Stimulated activated CD4-positive, alpha-beta T cell treated with anti-CD3 and anti-CD28 coated beads, Interleukin-4, amount 100 ng/mL, for 1 hour (primary cell): ENCODE measurements at places on chromosomes 1 and 21.

DNA sequence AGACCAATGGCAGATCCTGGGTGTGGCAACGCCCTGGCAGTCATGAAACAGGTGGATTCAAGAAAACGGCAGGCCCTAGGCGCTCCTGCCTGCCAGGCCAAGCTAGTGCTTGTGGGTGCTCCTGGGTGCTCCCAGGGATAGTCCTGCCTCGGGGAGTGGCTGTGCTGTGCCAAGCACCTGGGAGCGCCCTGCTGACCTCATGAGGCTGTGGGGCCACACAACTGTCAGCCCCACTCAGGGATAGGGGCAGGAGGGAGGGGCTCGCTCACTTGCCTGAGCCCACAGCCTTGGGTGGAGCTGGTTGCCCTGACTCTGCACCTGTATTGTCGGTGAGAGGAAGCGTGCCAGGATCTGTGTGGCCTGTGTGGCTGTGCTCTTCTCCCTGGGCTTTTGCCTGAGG, 9.4 kb downstream of the SNAP47 start:
- no peak for DNase-seq

DNA sequence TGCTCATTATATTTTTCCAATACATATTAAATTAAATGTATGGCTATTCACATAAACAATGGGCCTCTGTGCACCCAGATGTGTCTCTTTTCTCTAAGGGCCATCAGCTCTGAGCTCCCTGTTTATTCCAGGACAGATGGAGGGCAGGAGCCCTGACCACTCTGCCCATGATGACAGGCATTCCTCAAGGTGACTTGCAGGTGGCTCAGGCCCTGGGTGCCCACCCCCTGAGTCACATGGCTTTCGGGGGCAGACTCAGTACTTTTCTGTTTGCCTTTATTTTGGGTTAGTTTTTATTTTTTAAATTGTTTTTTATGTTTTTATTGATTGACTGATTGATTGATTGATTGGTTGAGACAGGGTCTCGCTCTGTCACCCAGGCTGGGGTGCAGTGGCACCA, 6.4 kb upstream of the LRP8 start:
- no peak for DNase-seq

GRCh38 chr1:200774735-200775444, 36.2 kb downstream of the CAMSAP2 start:
- DNase-seq, result no peak

DNA sequence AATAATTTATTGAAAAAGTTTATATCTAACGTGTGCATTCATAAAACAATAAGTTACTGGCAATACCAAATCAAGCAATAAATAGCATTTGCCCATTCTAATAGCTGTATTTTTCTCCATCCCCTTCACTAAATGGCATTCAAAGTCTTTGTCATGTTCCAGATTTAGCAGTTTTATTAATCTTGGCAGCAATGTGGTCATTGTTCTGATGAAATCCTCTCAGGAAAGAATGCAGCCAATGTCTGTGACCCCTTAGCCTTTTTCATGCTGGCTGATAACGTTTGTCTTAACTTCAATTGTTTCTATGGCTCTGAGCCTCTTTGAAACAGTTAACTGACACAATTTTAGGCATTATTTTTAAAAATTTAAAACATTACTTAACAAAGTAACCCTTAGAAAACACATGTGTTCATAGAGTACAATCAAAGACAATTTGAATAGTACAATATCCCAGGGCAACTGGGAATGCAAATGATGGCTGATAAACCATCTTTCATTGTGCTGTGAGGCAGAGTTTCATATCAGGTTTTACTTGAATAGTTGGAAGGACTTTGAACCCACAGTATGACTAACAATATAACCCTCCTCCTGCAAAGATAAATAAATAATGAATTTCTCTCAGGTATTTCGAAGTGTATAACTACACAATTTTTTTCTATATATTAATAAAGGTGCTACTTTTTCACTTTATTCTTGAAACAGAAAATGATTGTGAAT, 217.5 kb downstream of the LRRIQ3 start:
- DNase-seq, result no peak

DNA sequence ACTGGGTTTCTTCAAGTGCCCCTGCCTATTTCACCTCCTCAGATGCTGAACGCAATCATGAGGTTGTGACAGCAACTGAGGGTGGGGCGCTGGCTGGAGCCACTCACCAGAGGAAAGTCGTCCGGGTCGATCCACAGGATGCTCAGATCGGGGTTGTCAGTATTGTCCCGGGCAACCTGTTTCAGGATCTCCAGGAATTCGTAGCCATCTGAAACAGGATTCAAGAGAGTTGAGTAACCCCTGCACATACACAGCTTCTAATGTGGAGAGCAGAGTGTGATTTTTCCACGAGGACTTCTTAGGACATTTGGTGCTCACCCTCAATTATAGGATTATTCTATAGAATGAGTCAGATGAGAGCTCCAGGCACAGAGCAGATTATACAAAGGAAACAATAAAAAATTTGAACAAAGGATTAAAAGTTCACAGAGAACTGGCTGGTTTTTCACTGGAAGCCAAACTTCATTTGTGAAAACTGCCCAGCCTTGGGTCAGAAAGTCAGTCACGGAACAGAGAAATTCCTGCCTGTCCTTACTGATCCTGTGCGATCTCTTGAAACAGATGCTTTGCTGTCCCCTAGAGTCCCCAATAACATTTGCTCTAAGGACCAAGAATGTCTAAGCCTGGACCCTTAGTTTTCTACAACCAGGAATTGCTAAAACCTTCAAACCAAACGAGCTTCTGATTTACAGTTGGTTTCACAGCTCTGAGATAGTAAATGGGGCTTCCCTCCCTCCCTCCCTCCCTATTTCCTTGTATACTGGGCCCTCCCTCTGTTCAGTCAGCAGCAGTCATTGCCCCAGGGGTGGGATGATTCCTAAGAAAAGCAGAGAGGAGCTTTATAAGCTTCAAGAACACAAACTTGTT, 63.2 kb downstream of the CASQ2 start:
- DNase-seq, result no peak

- no peak for DNase-seq
Observed at GRCh38 chr1:115654663-115655305, 13.0 kb downstream of the VANGL1 start.

DNA sequence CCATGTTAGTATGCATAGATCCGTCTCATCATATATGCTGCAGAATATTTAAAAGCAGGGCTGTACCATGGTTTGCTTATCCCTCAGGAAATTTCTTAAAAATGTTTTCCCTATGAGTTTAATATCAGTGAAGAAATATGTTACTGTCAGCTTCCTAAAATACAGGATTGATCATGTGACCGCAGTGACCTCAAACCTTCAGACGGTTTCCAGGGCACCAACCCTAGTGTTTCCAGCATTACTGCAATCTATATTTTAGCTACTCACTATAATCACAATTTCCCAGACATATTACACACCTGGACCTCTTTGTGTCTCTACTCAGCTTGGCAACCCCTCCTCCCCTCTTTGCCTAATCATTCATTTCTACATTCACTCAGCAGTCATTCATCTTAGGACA, 7.7 kb upstream of the SDHB start:
- no peak for DNase-seq

- no peak for DNase-seq
Observed at GRCh38 chr1:210696709-210697108, 368.0 kb downstream of the HHAT start.

DNA sequence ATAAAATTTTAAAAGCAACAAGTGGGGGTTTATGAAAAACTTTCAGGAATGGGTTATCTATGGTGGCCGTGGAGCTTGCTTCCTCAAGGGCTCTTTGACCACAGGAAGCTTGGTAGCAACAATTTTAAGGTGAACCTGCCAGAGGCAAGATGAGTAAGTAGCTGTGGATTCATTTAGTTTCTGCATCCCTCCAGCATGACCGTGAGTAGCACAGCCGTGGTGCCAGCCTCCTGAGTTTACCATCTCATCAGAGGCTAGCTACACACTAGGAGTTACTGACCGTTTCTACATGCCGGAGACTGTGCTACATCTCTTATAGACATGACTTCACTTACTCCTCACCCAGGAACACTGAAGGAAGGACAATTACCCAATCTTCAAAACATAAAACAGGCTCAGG, 30.1 kb upstream of the PLEKHG5 start:
- DNase-seq, result no peak

DNA sequence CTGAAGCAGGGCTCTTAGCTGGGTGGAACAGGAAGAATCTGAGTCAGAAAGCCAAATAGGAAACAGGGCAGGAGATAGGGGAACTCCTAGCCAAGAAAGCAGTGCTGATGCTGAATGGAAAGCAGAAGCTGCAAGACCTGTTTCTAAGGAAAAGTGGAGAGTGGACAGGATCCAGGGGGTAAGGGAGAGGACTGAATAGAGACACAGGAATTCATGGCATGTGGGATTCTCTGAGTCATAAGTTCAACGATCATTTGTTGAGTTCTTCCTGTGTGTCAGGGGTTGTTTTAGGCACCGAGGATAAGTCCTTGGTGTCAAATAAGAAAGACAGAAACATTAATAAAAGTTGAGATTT, 153.8 kb upstream of the FGGY start:
- DNase-seq, result no peak

DNA sequence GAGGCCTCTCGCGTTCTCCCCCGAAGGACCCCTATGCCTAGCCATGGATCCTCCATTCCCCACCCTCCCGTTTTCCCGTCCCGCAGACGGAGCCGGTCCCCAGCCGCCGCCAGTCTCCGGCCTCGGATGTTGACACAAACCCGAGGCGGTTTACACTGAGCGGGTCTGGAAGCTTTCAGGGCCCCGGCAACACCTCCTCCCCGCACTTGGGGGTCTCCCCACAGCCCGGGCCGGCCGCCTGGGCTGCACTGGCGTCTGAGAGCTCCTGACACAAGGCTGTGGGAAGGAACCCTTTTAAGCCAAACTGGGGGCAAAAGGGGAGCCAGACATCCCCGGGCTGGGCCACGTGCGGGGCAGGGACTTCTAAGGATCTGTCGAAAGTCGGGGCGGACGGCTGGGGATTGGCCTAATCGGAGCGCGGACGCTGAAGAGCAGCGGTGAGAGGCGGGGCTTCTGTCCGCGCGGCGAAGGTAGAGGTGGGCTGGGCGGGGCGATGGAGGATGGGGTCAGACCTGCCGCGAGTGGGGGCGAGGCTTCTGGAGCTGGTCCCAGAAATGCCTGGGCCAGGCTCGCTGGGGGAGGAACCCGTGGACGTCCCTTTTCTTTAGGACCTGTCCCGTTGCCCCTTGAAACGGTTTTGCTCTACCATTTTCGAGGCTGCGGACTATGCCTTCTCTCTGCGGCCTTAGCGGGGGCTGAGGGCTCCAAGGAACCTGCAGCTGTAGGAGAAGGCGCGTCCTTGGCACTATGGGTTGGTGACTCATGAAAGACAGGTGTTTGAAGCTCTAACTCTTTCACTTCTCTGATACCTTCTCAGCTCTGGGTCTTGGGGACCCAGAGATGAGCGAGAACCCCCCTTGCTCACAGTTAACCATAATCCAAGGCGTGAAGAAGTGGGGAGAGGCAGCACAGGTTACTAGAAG, 1.2 kb upstream of the HPCAL4 start:
- peak; percentile 12 for DNase-seq

DNA sequence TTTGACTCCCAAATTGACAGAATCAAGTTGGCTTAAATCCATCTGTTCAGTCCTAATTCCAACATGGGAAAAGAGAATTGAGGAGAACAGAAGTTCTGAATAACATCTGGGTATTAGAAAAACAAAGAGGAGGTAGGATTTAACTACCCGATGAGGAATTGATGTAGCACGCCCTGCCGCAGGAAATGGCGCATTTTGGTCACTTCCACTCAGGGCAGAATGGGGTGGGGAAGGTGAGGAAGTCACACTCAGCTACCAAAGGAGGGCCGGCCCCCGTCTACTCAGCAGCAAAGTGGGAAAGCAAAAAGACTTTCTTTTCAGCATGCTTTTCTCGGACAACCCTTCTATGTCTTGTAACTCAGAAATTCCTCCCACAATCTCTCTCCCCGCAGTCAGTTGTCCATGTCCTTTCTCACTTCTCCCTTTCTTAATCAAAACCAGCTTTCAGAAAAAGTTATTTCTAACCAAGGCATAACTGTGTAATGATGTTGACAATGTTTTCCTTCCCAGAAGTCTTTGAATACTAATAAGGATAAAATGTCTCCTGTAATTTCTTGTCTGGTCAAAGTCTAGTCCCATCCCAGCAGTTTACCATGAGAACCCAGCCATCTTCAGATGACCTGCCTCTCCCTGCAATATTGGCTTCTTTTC, 60.5 kb upstream of the SIPA1L2 start:
- no peak for DNase-seq

DNA sequence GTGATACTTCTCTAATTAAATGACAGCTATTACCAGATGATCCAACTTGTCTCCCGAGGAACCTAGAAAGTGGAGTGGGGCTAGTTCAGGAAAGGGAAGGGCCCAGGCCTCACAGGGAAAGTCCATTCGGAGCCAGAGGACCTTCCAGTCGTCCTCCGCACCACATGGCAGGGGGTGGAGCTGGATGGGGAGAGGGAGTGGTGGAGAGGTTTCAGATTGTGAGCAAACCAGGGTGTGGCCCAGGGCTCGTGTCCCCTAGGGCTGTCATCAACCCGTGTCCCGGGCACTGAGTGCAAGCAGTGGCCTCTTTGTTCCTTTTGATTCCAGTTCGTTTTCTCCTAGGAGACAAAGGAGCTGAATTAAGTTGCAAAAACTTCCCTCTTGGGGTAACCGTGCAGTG, 114.9 kb downstream of the HUNK start:
- DNase-seq, result no peak

GRCh38 chr1:15320267-15320666, 73.2 kb downstream of the FHAD1 start:
- no peak for DNase-seq

GRCh38 chr1:19462781-19463503, 22.4 kb downstream of the CAPZB start:
- DNase-seq, result no peak

GRCh38 chr21:21187579-21187978, 189.4 kb downstream of the NCAM2 start:
- no peak for DNase-seq

GRCh38 chr21:43297989-43298388, 128.9 kb downstream of the SIK1 start:
- DNase-seq, result no peak

GRCh38 chr1:108691942-108692723, at the start of gene PRPF38B:
TSS of gene PRPF38B (plus strand) at chr1:108692310. CDS start at chr1:108692592, 282 bp downstream.
- DNase-seq, result peak; percentile 92

DNA sequence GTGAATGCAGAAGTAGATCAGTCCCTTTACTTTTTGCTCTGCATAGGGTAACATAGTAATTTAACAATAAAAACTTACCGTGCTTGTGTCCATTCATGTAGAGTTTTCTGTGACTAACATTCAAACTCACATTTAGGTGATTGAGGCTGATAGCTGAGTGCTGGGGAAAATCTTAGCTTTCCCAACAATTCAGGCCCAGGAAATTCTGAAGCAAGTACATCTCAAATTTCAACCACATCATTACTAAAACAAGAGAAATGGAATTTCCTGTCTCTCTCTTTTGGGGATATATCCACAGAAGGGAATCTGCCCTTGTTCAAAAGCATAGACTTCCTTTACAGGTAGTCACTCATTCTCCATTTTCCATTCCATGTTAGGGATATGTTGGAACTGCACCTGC, 33.1 kb upstream of the C1orf146 start:
- no peak for DNase-seq

GRCh38 chr1:190852611-190853010, 374.9 kb upstream of the BRINP3 start:
- DNase-seq, result no peak

- no peak for DNase-seq
Observed at GRCh38 chr1:208211921-208212843, 32.0 kb downstream of the PLXNA2 start.
